ENCODE measurements at places on chromosomes 4 and X.

DNA sequence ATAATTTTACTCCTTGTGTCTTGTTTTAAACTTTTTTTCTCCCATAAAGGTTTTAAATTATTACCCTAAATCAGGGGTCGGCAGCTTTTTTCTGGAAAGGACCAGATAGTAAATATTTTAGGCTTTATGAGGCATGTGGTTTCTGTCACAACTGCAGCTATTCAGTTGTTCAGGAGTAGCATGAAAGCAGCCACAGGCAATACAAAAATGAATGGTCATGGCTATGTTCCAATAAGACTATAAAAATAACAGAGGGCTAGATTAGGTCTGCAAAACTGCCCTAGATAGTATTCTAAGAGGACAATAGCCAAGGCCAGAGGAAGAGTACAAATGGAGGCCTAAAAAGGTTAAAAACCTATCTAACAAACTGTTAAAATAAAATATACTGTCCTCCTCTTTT lies 24.6 kb downstream of the HERC5 start:
- DNase-seq, result no peak

DNA sequence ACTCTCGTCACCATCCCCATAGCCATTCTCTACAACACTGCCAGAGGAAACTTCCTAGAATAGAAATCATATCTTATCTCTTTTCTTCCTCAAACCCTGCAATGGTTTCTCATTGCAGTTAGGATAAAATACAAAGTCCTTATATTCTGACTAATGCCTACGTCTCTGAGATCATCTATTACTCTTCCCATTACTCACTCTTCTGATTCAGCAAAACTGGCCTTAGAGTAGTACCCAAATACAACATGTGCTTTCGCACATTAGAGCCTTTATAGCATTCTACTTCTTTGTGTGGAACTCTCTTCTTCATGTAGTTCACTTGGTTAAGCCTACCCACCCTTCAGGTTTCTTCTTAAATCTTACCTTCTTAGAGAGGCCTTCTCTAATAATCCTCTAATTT lies 28.0 kb downstream of the LHFPL1 start:
- DNase-seq, result no peak

DNA sequence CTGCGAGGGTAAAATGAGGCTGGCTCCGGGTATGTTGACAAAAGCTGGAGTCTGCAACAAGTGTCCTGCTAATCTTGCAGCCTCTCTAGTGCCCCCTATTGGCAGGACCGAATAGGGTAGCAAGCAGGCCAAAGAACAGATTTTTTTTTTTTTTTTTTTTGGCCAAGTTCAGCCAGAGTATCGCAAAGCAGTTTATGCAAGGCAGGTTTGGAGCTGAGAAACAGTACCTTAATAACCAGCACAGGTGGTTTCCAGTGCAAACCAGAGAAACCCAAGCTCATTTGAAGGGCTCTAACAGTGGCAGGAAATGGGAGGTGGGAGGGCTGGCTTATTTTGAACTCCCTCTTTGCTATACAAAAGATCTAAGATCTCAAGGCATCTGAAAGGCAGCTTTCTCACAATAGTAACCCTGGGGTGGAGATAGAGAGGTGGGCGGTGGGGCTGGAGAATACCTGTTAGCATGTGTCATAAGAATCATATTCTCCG lies 38.2 kb upstream of the OCIAD2 start:
- peak; percentile 56 for DNase-seq

DNA sequence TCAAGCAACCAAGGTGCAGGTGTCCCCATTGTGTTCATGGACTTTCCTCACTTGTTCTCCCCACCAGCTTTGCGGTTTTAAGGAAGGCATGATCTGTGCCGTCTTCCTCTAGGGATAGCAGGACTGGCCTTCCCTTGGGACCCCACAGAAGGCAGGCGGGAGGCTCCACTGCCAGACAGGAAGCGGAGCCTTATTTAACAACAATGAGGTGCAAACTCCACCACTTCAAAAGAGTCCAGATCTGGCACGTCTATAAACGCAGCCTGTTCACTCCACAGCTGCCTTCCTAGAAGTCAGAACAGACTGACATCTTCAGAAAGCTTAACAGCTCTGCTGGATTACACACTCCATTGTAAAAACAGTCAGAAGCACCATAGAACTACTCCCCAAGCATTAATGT lies 1.7 kb upstream of the GPR143 start:
- no peak for DNase-seq

GRCh38 chr4:19698961-19699360 lies 552.7 kb upstream of the SLIT2 start:
- DNase-seq, result no peak

DNA sequence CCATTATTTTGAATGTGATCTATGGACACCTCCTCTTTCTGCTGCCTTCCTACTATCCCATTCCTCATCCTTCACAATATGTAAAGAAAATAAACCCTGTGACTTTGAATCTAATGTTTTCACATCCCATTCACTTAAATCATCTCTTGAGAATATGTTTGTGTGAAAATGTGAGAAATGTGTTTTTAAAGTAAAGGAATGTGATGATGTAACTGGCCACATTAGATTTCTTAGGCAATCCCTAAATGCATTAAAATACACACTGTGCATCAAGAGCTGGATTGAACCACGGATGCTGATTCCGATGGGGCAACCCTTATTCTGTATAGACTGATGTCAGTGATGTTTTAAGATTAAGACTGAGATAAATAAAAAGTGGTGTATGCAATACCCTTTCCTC lies 558.9 kb upstream of the TENM3 start:
- no peak for DNase-seq

GRCh38 chr4:59612235-59612634 lies 1587.9 kb upstream of the ADGRL3 start:
- DNase-seq, result no peak

- DNase-seq, result no peak
Measured at GRCh38 chrX:28590396-28590795, 3.1 kb downstream of the IL1RAPL1 start.

DNA sequence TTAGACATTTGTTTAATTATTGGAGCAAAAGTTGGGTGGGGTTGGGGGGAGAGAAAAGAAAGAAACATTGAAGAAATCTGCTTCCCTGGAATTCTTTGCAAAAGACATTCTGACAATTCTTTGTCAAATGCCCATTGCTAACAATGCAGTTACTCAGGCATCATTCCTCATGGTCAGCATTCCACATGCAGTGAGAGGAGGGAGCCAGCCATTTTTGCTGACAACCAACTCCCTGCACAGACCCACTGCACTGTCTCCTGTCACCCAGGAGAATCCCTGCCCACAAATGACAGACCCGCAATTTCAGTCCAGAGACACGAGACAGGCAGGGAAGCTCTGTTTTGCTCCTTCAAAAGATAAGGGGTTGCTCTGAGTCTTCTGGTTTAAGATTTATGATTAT lies 985.1 kb upstream of the SLIT2 start:
- no peak for DNase-seq

GRCh38 chrX:153879741-153880439 lies 6.1 kb downstream of the L1CAM start:
- DNase-seq, result no peak

- no peak for DNase-seq
Measured at GRCh38 chr4:22215084-22215483, 266.5 kb upstream of the KCNIP4 start.

DNA sequence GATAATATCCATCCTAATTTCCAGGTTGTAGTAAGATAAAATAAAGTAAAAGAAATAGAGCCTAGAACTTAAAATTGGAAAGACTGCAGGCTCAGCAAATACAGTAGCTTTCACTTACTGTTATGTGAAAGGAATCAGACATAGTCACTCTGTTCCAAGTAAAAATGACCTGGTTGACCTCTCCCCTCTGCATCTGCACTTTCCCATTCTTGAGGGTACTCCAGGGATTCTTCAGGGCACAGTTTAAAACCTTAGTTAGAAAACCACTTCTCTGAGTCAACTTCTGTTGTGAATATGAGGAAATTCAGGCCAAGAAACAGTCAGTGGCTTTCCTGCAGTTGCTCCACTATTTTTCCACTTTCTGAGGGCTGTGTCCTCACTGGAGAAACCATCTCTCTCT lies 42.9 kb downstream of the FRAS1 start:
- DNase-seq, result no peak

- DNase-seq, result no peak
Measured at GRCh38 chr4:184232202-184232601, 14.5 kb upstream of the ENPP6 start.

GRCh38 chr4:134490863-134491262 lies 289.3 kb upstream of the PABPC4L start:
- no peak for DNase-seq

- no peak for DNase-seq
Measured at GRCh38 chr4:151564321-151564720, 155.3 kb downstream of the FHIP1A start.

- DNase-seq, result no peak
Measured at GRCh38 chr4:176433983-176434382, 114.2 kb downstream of the SPCS3 start.

- DNase-seq, result no peak
Measured at GRCh38 chrX:15151267-15152186, 118.4 kb downstream of the ASB9 start.

- no peak for DNase-seq
Measured at GRCh38 chrX:114717921-114718320, 134.0 kb downstream of the HTR2C start.

- no peak for DNase-seq
Measured at GRCh38 chr4:87540146-87541058, 11.2 kb upstream of the SPARCL1 start.

GRCh38 chrX:119055687-119056086 lies 17.1 kb upstream of the CT47C1 start:
- DNase-seq, result no peak

DNA sequence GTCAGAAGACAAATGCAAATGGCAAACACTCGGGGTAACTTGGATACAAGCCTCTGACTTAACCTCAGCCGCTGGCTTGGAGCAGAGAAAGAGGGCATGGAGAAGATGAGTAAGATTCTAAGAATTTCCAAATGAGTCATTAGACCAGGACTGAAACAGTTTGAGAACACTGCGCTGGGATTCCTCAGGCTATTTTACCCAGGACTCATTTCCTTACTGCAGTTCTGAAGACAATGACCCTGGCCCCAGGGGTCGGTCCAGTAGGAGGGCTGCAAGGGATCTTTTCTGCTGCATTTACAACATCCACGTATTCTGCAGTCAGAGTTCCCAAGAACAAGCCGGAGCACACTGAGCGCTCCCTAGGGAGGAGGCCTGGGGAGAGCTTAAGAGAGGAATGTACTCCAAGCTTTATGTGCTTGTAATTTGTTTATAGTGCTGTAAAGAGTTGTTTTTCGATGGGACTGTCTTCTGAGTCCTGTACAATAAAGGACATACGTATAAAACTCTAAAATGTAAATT lies 27.3 kb upstream of the SORBS2 start:
- DNase-seq, result no peak

- no peak for DNase-seq
Measured at GRCh38 chr4:159021597-159022385, 81.1 kb upstream of the RAPGEF2 start.

DNA sequence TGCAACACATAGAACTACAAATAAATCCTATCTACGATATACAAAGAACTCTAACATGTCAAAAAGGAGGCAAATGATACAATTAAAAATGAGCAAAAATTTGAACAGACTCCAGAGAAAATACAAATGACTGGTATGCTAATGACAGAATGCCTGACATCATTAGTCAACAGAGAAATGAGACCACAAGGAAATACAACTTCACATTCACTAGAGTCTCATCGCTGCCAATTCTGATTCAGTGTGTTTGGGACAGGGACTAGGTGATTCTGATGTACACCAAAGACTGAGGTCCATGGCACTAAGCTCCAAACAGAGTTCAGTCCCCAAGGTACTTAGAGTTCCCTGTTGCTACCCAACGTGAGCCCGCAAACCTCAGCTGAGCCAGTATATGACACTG lies 23.4 kb downstream of the SLC2A9 start:
- no peak for DNase-seq

GRCh38 chr4:155632310-155632840 lies 34.3 kb upstream of the GUCY1A1 start:
- no peak for DNase-seq

GRCh38 chr4:88102026-88102425 lies 56.4 kb downstream of the ABCG2 start:
- no peak for DNase-seq

- peak; percentile 74 for DNase-seq
Measured at GRCh38 chrX:17549107-17549651, 174.2 kb downstream of the NHS start.

- no peak for DNase-seq
Measured at GRCh38 chr4:160546201-160546600, 1443.3 kb downstream of the RAPGEF2 start.

- DNase-seq, result peak; percentile 38
Measured at GRCh38 chrX:19571711-19572110, 56.4 kb upstream of the MAP3K15 start.

GRCh38 chr4:52933738-52934137 lies 71.6 kb downstream of the RASL11B start:
- DNase-seq, result no peak

DNA sequence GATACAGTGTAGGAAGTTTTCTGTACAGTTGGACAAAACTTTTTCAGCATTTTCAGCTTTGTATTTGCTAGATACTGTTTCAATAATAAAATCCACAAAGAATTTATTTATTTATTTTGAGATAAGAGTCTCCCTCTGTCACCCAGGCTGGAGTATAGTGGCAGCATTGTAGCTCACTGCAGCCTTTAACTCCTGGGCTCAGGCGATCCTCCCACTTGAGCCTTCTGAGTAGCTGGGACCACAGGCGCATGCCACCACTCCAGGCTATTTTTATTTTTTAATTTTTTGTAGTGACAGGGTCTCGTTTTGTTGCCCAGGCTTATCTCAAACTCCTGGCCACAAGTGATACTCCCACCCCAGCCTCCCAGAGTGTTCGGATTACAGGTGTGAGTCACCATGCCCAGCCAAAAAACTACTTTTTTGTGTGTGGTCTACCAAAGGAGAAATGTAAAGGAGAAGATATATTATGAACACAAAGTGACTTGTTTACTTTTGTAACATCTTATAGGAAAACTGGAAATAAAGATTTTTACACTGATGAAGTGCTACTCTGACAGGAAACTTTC lies 13.0 kb upstream of the SOWAHD start:
- no peak for DNase-seq

DNA sequence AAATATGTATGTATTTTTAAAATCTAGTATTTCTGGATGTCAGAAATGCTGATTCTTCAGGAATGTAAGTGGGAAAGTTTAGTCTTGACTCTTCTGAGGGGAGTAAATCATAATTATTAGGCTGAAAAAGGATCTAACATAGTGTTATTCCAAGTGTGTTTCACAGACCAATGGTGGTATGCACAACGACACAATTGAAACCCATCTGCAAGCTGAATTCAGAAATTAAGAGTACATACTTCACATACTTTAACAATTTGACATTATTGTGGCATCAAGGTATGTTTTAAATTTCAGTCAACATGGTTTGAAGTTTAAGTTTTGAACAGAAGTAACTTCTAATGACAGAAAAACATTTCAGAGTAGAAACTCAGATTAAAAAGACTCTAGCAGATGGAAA lies 236.7 kb downstream of the SLC7A11 start:
- DNase-seq, result no peak

- DNase-seq, result no peak
Measured at GRCh38 chrX:129748305-129748704, 9.5 kb downstream of the XPNPEP2 start.

GRCh38 chr4:185359767-185360446 lies 35.8 kb downstream of the LRP2BP start:
- no peak for DNase-seq
